ENCODE measurements at places on chromosomes 1 and 21. TPM values are rescaled to one million over a fixed set of nuclear protein-coding genes. Genes with fewer than 3 reads are reported as not detected.

DNA sequence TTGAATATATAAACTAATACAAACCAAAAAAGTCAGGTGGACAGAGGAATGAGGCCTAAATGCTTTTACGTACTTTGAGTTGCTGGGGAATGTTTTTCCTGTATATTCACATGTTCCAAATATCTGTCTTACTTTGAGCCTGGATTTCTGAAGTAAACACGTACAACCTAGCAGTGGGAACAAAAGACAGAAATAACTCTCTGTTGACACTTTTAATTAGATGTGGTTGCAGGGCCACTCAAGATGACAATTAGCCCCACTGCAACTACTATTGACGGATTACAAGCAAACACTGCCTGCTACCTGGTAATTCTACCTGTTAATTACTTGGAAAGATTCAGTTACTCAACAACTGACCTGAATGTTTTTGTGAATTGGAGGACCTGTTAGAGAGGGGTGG, 196.9 kb downstream of the TTLL7 start:
- DNase-seq, result no peak

- peak; percentile 91 for DNase-seq
These were observed 68.8 kb upstream of the WDR26 start for GRCh38 chr1:224503161-224504118.

Gene CELA2B
- total RNA-seq, result not detected

DNA sequence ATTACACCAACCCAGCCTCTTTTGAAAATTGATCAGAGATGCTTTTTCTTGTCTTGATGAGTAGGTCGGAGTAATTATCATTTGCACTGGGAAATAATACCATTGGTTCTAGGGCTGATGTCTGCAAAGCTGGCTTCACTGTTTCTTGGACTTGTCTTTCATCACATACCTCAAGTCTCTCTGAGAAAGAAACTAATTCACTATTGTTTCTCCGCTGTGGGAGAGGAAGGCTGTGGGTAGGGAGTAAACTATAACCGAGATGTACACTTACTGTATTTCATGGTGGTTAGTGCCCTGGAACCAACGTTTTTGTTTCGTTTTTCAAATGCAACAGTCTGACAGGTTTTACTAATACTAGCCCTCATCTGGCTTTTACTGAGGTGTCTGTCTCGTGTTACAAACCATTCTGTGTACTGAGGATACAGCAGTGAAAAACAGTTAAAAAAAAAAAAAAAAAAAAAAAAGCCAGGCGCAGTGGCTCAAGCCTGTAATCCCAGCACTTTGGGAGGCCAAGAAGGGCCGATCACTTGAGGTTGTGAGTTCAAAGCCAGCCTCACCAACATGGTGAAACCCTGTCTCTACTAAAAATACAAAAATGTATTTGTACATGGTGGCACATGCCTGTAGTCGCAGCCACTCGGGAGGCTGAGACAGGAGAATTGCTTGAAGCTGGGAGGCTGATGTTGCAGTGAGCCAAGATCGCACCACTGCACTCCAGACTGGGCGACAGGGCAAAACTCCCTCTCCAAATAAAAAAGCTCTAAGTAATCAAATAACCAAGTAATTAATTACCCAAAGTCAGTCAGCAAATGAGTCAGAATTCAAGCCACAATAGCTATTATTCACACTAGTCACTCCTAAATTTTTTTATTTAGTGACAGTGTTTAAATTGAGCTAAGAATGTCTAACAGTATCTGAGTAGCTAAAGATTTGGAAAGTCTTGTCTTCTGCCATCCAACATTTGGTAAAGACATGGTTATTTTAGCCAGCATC, 23.3 kb downstream of the TOMM20 start:
- peak; percentile 46 for DNase-seq

DNA sequence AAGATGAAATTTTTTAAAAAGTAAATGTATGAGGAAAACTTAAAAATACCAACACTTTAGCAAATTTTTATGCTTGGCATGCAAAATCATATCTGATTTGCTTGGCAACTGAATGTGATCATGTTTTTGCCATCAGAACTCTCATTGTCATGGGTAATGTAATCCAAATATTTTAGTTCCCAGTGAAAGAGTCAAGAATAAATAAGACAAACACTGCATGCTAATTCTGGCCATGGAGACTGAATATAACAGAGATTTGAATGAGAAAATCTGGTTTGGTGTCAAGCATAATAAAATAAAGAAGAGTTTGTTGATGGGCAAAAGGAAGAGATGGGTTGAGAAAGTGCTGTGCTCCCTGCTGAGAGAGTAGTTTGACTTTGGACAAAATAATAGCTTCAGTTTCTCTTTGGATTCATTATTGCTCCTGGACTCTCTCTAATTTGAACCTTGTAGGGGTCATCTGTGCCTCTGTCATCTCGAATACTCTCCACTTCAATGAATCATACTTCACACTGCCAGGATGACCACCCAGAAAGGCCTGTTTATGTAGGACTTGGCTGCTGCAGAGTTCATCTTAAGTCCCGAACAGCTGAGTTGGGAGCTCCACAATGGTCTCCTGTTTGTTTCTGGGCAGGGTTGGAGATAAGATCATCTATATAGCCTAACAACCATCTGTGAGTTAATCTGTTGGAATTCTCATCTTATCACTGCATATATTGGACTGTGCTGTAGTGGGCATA, 34.4 kb downstream of the ADAMTS1 start:
- DNase-seq, result no peak

Gene SLC25A44
- 15.1 TPM for total RNA-seq

Gene OR6N1
- not detected for total RNA-seq

- DNase-seq, result no peak
These were observed 34.7 kb upstream of the LRRC3 start for GRCh38 chr21:44420416-44421205.

Gene CHML
- total RNA-seq, result 14.6 TPM

DNA sequence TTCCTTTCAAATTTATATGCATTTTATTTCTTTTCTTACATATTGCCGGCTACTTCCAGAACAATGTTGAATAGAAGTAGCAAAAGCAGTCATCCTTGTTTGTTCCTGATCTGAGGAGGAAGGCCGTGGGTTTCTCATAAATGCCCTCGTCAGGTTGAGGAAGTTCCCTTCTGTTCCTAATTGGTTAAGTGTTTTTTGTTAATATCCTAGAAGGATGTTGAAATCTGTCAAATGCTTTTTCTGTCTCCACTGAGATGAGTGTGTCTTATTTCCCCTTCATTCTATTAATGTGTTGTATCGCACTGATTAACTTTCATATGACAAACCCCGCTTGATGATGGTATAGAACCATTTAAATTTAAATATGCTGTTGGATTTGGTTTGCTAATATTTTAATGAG, 15.4 kb downstream of the TTLL10 start:
- DNase-seq, result no peak

GRCh38 chr1:115356356-115356755, 18.3 kb upstream of the NGF start:
- no peak for DNase-seq

Gene BLACAT1
- total RNA-seq, result 0.86 TPM

GRCh38 chr1:224251741-224252146, 68.7 kb downstream of the DEGS1 start:
- no peak for DNase-seq

- DNase-seq, result no peak
These were observed 25.2 kb upstream of the GNPAT start for GRCh38 chr1:231215681-231216385.

DNA sequence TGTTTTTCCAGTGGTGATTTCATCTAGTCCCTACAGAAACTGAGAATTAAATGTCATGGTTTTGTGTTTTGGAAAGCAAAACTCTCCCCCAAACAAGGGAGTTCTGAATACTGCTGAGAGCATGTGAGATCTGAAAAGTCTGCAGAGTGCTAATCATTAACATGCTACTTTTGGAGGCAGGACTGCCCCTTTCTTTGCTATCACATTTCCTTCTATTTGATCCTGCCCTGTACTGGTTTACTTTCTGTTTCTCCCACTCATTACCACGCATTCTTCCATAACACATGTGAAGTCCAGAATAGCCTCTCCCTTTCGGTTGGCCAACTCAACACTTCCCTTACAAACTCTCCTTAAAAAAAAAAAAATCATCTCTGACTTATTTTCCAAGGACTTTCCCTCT, 63.6 kb downstream of the GADD45A start:
- DNase-seq, result peak; percentile 75

Gene ASCL5
- total RNA-seq, result not detected

Gene UBXN11
- 6.0 TPM for total RNA-seq

GRCh38 chr1:172350856-172351255, 69.6 kb upstream of the C1orf105 start:
- DNase-seq, result no peak

Gene C1orf122
- total RNA-seq, result 60.5 TPM

DNA sequence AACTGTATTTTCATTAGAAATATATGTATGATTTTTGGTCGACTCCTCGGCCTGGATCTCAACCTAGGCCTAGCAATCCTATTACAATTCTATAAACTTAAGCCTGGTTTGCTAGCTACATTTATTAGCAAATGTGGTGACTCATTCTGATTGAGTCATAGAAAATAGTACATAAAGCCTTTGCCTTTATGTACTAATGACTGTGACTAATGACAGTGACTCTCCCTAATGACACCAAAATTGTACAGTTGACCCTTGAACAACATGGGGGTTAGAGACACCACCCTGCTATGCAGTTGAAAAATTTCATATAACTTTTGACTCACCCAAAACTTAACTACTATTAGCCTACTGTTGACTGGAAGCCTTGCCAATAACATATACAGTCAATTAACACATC, 78.9 kb downstream of the CLEC20A start:
- peak; percentile 55 for DNase-seq

Gene OR2T11
- total RNA-seq, result not detected

DNA sequence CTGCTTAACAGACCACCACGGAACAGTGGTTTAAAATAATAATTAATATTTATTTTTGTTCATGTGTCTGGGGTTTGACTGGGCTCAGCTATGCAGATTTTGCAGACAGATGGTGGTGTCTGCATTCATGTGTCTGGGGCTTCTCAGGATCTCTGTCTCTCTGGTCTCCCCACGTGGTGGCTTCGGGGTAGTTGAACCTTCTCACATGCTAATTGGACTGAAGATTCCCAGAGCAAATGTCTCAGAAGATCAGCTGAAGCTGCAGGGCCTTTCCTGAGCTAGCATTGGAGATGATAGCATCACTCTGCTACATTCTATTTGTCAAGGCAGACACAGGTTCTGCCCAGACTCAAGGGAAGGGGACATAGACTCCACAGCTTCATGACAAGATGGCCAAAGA, 109.1 kb upstream of the DNAH14 start:
- no peak for DNase-seq
